CD8-positive, alpha-beta memory T cell (primary cell): ENCODE measurements at places on chromosomes 16 and 17.

DNA sequence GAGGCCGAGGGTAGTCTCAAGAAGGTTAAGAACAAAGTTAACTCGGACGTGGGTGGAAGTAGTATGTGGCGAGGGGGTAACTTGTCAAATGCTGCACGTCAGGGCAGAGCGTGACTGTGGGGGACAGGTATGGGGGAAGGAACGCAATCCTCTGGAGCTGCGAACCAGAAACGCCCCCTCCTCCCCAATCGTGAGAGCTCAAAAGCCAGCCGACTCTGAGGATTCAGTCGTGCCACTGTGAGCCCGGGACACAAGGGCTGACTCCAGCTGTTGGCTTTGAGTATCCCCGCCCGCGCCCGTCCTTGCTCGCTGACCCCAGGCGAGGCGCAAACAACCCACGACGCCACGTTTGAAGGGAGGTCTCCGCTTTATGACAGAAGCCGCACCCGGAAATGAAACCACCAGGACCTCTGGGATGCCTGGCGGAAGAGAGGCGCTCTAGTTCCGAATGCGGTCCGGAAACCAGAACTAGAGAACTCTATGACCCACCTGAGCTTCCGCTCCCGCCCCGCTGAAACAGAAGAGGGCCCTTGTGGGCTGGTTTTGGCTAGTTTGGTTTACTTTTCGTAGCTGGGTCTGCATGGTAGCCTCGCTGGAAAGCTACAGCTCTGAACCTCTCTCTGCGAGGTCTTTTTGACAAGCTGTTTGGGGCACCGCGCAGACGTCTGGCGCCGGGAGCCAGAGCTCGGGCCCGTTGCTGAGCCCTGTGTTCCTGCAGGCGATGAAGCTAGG is at the start of gene PEX12:
Gene PEX12 (minus strand): TSS at position 375 of the 732 bp plus-strand sequence. CDS start 550 bp downstream, outside the sequence.
- peak; percentile 83 for DNase-seq

- no peak for DNase-seq
Measured at GRCh38 chr17:82702231-82702927, 3.9 kb upstream of the RAB40B start.

DNA sequence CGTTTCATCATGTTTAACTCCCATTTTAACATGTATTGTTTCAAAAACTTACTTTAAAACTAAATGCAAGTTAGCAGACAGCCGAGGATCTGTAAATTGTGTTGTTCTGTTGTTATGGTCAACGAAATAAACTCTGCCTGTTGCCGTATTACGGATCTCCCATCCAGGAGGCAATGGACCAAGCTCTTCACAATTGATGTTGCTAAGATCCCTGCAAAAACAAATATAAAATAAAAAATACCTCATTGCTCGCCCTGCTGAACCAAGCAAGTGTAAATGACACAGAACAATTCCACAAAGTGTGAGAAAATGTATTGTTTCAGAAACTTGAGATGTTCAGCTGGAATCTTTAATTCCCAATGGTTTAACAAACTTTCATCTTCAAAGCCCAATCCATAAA is 65.0 kb downstream of the CEP95 start:
- DNase-seq, result no peak

DNA sequence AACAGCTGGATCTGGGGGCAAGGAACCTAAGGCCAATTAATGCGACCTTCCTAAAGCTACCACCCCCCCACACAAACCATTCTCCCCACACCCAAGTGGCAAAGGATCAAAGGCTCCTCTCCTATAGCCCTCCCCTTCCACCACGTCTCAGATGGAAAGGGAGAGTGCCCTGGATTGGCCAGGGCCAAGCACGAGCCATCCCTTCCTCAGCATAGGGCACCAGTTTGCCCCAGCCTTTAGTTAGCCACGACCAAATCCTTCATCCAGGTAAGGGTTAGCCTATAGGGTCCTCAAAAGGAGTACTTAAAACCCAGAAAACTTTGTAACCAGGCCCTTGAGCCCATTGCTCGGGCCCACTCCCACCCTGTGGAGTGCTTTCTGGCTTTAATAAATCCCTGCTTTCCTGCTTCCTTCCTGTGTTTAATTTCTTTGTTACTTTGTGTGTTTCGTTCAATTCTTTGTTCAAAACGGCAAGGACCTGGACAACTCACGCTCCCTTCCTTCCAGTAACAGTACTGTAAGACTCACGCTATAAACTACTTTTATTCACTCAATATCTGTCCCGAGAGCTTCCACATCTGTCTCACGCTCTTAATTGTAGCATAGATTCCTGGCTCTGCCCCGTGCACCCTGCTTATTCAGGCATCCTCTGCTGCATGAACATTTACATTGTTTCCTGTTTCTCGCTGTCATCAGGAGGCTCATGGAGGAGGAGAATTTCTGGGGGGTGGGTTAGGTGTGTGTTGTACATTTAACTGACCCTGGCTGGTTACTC is 62.3 kb downstream of the TNFRSF13B start:
- DNase-seq, result no peak

GRCh38 chr17:28514561-28515002 is 8.4 kb downstream of the FOXN1 start:
- no peak for DNase-seq

- no peak for DNase-seq
Measured at GRCh38 chr17:42893359-42893758, 7.2 kb upstream of the G6PC1 start.

DNA sequence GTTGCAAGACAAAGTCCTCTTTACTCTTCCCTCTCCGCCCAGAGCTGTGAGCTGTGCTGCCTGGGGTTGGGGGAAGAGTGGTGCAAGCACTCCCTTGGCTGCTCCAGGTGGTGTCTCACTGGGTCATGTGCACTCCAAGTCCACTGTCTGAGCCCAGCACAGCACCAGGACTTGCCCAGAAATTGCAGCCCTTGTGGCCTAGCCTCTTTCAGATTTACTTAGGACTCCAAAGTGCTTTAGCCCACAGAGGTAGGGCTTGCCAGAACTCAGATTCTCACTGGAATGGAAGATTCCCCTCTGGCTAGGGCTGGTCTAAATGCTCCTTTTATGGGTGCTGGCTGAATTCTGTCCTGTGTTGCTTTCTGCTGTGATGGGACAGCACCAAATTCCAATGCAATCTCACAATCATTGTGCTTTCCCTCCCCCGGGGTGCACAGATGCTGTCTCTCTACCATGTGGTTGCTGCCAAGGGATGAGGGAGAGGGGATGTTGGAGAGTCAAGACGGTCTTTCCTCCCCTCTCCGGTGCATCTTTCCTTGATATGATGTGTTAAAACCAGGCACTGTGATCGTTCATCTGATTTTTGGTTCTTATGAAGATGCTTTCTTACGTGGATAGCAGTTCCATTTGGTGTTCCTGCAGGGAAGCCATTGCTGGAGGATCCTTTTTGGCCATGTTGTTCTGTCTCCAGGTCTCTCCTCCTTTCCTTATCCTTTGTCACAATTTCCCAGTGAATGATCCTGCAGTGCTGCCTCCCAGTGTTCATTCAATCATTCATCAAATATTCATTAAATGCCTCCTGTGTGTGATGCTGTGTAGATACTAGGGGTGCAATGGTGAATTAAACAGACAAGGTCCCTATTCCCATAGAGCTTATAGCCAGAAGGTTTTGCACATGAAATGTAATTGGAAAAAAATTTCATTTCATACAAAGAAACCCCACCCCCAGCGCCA is 216.3 kb downstream of the SPECC1 start:
- DNase-seq, result no peak

DNA sequence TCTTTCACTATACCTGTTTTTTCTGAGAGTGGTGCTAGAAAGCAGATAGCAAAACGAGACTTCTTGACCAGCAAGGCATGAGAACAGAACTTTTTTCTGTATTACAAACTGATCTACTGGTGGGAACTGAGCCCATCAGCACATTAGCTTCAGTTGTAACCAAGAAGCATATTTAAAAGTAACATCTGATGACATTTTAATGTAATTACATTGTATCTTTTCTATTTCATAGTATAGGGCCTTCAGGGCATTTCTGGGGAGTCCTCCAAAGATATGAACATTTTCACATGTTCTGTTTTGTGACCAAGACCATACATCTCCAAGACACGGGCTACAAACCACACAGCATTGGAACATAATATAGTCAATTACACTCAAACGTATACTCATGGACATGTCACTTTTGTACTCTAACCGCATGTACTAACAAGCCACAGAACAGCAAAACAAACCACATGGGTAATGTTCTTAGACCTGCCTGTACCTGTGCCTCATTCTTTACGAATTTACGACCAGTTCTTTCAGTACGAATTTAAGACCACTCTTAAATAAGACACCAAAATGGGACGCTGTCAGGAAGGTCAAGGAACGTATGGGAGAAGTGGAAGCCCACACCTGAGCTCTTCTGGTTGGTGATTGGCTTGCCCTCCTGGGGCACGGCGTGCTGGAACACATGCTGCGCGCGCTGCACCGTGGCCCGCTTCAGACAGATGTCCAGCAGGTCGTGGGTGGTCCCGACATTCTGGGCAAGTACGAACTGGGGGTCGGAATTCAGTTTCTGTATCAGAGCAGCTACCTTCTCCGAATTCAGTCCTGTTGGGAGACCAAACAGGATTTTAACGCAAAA is 825 bp downstream of the BLMH start:
- DNase-seq, result peak; percentile 4

DNA sequence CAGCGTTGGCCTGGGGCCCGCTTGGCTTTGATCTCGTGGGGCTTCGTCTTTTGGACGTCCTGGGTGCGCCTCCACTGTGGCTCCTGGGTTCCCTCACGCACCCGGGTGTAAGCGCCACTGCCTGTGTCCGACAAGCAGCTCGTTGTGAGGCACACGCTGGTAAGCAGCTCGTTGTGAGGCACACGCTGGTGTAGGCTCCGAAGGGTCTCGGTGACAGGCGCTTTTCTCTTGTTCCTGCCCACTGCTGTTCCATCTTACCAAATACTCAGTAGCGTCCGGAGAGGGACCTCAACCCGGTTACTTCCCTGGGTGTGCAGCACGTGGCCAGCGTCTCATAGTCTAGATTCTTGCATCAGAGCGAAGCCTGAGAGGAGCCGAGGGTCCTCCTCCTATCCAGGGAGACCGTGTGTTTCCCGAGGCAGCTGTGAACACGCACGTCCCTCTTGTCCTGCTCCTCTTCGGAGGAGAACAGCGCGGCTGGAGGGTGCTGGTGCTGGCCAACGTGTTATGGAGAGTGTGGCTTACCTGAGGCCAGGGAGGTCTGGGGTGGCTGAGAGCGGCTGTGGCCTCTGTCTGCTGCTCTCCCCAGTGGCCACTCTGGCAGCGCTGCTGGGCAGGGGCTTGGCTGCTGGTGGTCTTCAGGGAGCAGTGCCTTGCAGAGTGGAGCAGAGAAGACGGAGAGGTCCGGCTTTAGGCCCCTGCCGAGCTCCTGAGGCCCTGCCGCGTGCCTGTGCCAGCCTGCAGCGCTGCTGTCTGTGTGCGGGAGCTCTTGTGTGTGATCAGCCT is 32.1 kb upstream of the ZNF750 start:
- no peak for DNase-seq

- no peak for DNase-seq
Measured at GRCh38 chr16:86739808-86740207, 161.5 kb downstream of the FOXL1 start.

GRCh38 chr16:82621781-82622180 is 5.0 kb upstream of the CDH13 start:
- DNase-seq, result no peak

GRCh38 chr17:17579691-17580090 is 11.8 kb downstream of the PEMT start:
- no peak for DNase-seq

DNA sequence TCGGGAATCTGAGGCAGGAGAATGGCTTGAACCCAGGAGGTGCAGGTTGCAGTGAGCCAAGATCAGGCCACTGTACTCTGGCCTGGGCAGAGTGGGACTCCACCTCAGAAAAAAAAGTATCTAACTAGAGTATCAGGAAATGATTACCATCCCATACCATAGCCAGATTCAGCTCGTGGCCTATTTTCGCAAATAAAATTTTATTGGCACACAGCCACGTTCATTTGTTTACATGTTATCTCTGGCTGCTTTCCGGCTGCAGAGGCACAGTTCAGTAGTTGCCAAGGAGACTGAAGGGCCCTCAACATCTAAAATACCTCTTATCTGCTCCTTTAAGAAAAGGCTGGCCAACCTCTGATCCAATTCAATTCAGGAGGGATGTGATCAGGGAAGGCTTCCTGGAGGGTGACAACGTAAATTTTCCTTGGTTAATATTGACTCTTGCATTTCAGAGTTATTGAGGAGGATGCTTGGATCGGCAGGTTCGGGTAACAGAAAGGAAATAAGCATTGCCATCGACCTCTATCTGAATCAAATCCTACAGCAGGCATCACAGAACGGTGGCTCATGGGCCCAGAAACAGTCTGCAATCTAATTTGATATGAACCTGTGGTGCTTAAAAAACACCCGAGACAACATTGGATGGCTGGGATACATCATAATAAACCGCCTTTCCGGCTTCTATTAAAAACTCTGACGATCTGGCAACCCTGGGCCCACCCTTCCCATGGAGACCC is 73.8 kb downstream of the XYLT1 start:
- peak; percentile 37 for DNase-seq
